ENCODE measurements at places on chromosomes 12 and 14.

DNA sequence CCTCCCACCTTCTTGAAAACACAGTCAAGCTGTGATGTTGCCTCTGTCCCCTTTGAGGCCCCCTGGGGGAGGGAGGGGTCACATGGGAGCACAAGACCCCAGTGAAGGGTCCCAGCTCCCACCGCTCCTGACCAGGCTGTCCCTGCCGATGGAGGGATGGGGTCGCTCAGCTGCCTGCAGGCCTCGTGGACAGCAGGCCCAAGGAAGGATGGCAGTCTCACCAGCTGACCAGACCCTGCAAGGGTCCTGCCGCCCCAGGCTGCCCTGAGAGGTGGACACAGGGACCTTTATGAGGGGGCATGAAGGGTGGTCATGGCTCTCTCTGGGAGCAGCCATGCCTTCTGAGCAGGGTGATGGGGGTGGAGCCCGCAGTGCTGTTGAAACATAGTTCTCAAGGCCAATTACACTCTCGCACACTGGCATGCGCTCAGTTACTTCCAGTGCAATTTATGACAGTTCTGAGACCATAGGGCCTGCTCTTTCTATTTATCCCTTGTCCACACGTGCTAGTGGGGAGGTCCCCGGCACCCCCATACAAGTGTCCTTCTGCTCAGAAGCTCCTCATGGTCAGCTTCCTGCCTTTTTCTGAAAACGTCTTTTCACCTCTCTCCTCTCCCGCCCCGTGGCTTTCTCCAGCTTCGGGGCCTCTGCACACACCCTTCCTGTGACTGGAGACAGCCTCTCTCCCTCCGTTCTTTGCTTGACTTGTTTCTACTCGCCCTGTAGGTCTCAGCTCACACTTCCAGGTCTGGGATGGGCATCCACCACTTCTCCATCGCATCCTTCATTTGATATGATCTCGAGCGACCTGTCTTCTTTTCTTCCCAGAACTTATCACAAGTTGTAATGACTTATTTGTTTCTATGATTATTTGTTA, 313.1 kb downstream of the ADGRD1 start:
- no peak for DNase-seq

DNA sequence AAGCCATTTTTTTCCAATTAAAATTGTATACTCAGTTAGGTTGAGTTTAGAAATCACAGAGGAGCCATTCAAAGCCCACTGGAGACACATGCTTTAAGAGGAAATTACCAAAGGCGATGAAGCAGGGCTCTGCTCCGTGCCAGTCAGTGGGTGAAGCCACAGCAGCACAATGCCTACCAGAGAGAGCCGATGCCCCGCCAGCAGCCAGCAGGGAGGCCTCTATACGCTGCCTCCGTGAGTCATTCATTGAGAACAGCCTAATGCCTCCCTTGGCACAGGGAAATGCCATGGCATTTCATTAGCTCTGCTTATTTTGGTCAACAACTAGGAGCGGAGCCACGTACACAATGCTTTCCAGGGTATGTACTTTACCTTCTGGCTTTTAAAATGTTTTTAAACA, 197.8 kb upstream of the FRMD6 start:
- DNase-seq: no peak

- no peak for DNase-seq
Observed at GRCh38 chr14:53793790-53794505, 162.7 kb downstream of the BMP4 start.

DNA sequence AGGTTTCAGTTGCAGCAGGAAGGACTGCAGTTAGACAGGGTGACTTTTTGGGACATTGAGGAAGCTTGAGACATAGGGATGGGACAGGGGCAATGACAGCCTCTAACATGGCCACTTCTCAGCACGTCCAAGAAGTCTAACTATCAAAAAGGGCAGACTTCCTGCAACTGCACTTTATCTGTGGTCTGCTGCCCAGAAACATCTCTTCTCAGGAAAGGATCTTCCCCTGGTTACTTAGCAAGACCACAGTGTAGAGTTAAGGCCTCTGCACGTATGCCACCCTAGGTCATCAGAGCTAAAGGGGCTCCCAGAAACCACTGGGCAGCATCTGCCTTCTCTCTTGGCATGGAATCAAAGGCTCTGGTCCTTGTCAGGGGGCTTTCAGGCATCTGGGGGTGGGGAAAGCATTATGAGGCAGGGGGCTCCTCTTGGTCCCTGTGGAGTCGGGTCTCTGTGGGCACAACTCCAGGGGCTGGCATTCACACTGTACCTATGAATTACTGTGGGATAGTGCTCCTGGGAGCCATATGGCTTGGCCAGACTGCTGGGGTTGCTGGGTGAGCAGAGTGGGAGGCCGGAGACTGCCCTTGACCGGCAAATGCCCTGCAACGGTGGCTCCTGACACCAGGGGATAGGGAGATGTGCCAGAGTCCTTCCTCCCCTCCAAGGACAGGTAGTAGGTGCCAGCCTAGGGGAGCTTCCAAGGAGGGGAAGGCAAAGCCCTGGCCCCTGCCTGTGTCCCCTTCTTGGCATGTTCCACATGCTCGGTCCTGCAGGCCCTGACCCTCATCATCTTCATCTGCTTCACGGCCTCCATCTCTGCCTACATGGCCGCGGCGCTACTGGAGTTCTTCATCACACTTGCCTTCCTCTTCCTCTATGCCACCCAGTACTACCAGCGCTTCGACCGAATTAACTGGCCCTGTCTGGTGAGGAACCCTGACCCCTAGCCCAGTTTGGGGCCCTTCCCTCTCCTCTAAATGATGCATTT, 1.0 kb downstream of the CMTM5 start:
- no peak for DNase-seq

- DNase-seq: no peak
Observed at GRCh38 chr14:75231320-75231719, 47.3 kb upstream of the FOS start.

- DNase-seq: no peak
Observed at GRCh38 chr12:132166801-132167591, 22.7 kb downstream of the NOC4L start.

DNA sequence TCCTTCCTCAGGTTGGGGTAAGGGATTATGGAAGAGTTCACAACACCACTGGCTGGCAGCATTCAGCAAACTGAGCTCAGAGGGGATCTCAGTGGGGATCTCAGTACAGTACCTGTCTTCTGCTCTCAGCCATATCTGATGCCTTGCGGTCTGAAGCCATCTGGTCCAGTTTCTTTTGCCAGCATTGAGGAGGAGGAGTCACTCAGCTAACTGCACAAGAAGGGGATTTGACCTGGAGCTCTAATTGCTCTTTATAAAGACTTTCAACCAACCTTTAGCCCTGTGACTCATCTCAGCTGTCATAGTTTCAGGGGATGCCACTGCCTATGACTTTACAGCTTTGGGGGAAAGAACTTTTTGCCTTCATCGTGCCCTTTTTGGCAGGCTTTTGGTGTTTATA, 44.9 kb downstream of the JKAMP start:
- DNase-seq: no peak

GRCh38 chr12:131737150-131737827, 26.4 kb downstream of the SFSWAP start:
- no peak for DNase-seq

DNA sequence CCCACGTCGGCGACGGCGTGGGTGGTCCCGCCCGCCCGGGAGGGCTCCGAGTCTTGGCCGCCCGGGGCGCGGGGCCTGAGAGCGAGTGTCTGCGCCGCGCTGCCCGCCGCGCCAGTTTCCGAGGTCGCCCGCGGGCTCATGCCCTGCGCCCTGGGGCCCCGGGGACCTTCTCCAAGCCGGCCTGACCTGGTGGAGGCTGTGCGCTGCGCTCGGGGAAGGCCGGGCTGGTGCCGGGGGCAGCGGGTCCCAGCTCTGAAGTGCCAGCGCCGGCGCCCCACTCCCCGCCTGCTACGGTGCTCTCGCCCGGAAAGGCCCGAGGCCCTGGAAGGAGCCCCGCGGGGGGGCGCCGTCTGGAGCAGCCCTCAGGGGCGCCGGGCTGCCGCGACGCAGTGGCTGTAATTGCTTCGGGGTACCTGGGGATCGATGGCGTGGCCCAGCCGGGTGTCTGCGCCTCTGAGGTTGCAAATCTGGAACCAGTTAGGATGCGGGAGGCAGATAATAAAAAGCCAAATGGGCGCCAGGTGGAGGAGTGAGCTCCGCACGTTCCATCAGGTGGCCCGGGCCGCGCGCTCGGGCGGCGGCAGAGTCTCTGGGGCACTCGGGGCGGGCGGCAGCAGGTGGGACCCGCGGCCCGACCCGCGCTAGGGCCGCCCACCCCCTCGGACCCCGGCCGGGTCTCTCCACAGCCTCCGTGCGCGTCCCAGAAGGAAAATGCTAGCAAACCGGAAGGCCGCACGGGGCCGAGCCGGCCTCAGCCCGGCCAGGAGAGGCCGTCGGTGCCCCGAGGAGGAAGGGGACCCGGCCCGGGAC, 102.3 kb upstream of the DIO3 start:
- DNase-seq: no peak

- no peak for DNase-seq
Observed at GRCh38 chr14:54698966-54699530, 132.1 kb downstream of the SAMD4A start.

GRCh38 chr14:36996133-36996856, 176.1 kb downstream of the SLC25A21 start:
- no peak for DNase-seq

- no peak for DNase-seq
Observed at GRCh38 chr14:92690171-92691011, 58.0 kb downstream of the LGMN start.

DNA sequence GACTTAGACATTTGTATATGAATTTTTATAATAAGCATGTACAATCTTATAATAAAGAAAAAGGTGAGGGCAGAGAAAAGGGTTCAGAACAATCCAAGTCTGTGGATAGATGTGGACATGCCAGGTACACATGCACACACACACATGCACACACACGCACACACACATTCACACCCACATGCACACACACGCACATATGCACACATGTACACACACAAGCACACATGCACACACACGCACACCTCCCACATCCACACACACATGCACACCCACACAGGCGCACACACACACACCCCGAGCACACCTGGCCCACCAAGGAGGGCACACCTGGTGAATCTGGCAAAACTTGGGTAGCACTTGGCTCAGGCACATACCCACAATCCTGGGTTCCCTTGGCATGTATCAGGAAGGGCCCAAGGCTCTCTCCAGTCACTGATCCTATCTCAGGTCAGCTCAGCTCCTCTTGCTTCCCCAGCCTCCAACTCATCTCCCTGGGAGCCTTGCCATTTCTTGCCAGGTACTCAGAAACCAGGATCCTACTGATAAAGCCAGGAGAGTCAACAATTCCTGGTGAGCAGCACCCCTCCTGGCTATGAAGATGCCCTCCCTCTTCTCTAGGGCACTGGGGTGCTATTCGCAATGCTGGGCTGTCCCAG, 18.6 kb upstream of the TMEM106C start:
- DNase-seq: no peak

- DNase-seq: no peak
Observed at GRCh38 chr12:27488479-27488878, 35.5 kb upstream of the PPFIBP1 start.

DNA sequence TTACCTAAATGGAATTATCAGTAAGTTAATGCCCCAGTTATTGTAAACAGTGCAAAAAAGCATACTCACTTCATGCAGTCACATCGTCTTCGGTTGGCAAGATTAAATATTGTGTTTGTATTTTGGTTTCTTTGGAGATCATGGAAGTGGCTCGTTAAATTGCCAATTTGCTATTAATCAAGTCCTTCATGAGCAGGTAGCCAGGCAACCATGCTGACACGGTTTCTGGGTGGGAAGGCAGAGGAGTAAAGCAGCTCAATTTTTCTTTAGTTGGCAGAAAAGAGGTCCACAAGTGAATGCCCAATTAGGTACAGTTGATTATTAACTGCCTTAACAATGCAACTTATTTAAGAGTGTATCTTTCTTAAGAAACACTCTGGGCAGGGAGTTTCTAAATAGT, 43.9 kb downstream of the PPP4R3A start:
- DNase-seq: no peak

- DNase-seq: no peak
Observed at GRCh38 chr12:88398031-88398430, 182.2 kb downstream of the KITLG start.

GRCh38 chr14:89587136-89587420, 170.0 kb upstream of the FOXN3 start:
- no peak for DNase-seq

GRCh38 chr14:93962701-93963601, 13.4 kb downstream of the ASB2 start:
- DNase-seq: peak; percentile 53

DNA sequence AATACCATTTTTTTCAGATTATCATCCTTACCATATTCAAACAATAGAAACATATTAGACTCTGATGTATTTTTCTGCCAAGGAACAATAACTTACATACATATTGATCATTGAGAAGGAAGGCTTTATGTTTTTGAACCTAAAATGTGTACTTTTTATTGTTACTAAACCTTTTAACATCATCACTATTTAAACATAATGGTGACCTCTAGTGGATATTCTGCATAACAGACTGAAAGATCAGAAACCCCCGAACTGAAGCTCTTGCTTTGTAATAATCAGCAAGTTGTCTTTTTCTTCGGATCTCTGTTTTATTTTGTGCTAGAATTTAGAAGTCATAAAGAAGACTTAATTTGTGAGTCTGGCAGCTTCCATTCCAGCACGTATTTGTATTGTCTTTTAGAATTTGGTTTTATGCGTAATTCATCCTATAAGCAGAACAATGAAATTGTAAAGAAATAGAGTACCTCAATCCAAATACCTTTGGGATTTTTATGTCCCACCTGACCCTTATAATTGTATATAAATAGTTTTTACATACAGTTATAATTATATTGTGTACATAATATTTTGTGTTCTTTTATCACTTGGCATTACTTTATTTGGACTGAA, 125.9 kb upstream of the ATF1 start:
- no peak for DNase-seq

Measured in activated CD4-positive, CD25-positive, alpha-beta regulatory T cell treated with anti-CD3 and anti-CD28 coated beads, Interleukin-2, amount 50 U/mL, for 72 hours (primary cell).